NCI-H1417 (cell line): ENCODE measurements at places on chromosomes 3 and 15.
A peak's percentile ranks its signal among the peaks of the same experiment; 100 is the strongest.

DNA sequence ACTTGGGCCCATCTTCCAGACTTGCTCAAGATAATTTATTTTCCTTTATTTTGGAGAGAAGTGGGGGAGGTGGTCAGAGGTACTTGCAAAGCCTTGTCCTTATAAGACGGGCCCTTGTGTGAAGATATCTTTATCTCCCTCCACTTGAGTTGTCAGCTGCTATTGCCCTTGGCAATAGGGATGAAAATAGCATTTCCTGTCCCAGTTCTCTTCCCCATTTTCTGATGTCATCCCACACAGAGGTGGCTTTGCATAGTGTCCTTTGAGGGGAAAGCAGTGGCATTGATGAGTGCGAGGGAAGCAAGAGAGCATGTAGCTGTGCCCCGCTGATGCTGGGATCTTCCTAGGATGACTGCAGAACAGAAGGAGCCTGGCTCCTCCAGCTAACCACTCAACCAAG is 41.9 kb upstream of the TUBGCP5 start:
- no peak for DNase-seq

GRCh38 chr3:115876876-115877614 is 253.7 kb downstream of the GAP43 start:
- DNase-seq: peak; percentile 3

- DNase-seq: peak; percentile 25
Measured at GRCh38 chr3:57820479-57820878, 64.4 kb downstream of the SLMAP start.

GRCh38 chr3:118534519-118534918 is 500.1 kb downstream of the IGSF11 start:
- no peak for DNase-seq

- no peak for DNase-seq
Measured at GRCh38 chr15:60441331-60441730, 37.6 kb downstream of the ICE2 start.

GRCh38 chr3:23913873-23914743 is 2.7 kb downstream of the NKIRAS1 start:
- no peak for DNase-seq

- no peak for DNase-seq
Measured at GRCh38 chr3:126551839-126552687, 6.7 kb downstream of the C3orf22 start.

GRCh38 chr3:9241956-9242355 is 7.5 kb downstream of the SRGAP3 start:
- no peak for DNase-seq

- DNase-seq: no peak
Measured at GRCh38 chr3:65419233-65419632, 619.5 kb downstream of the MAGI1 start.

DNA sequence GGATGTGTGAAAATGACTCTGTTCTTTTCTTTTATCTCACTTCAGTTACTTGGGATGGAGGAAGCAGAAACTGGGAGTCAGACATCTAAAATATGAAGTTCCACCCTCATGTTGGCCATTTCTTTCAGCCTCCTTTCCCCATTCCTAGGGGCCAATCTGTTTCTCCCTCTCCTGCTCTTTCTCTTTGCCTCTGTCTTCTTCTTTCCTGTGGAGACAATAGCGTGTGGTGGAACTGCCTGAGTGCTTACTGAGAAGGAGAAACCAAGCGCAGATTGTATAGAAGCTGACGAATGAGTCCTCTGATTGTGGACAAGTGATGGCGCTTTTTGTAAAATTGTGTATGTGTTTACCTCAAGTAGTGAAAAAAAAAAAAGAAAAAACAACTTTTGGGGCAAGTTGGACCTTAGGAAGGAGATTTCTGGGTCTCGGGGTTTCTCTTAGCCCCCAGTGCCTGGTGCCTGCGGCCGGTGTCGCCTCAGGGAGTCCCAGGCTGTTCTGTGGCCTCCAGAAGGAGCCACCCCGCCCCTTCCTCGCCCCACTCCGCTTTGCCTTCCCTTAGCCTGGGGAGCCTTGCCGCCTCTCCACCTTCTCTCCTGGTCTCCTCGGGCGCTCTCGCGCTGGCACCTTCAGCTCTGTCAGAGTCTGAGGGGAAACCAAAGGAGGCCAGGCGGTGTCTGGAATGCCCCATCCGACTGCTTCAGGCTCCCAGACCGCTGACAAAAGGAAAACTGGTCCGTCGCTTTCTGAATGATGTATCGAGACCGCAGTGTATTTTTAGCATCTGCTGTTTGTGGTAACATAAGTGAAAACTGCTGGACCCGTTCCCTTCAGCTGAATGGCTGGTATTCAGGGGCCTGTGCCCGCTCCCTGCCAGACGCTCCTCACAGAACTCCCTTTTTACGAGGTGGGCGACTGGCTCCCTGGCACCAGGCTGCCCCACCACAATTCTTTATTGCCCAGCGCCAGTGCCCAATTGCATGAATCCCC is 30.1 kb downstream of the SCG5 start:
- DNase-seq: no peak

DNA sequence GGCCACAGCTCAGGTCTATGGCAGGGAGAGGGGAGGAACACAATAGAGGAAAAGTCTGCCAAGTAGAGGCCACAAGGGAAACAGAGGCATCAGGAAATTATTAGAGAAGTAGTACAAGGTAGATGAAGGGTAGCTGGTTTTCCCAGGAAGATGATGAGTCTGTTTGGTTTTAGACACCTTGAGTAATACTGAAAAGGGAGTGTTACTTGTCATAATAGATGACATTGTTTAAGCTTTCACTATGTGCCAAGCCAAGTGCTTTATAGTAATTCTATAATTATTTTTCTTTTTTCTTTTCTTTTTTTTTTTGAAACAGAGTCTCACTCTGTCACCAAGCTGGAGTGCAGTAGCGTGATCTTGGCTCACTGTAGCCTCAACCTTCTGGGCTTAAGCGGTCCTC is 13.7 kb downstream of the PXK start:
- DNase-seq: no peak

- DNase-seq: peak; percentile 66
Measured at GRCh38 chr3:54211097-54211496, 88.7 kb downstream of the CACNA2D3 start.

DNA sequence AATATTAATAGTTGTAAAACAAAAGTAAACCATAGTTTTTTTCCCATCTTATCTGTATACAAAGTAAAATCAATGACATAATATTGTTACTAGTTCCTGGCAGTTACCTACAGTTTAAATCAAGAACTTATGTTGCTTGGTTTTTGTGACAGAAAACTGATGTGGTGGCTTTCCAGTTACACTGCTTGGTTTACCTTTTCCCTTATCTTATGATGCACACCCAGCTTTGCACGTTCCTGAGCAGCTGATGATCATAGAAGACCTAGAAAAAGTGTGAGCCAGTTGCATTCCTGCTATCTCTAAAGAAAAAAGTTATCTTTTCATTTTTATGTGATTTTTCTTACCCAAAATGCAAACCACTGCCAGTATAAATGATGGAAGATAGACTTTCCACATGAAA is 36.4 kb upstream of the LAMP3 start:
- no peak for DNase-seq

DNA sequence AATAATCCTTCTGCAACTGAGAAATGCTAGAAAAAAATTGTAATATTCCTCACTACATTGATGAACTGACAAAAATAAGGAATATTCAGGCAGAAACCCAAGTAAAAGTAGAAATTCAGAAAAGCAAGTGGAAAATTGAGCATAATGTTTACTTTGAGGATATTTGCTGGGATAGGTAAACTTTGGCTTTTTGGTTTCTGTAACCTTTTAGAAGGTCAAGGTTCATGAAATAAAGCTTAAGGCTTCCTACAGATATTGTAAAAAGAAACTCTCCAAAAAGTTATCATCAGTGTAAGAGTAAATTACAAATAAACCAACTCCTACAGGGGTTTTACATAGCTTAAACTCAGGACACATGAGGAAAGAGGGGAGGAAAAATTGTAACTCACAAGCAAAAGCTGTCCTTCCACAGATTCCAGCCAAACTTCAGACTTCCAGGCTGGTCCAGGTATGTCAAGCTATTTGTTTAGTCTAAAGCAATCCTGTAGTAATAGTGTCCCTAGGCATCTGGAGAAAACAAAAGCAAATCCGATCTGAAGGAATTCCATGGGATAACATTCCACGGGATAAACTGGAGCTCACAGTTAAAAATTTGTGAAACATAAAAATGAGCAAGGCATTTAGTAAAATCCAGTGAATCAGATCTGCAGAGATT is 21.1 kb downstream of the C3orf70 start:
- no peak for DNase-seq

DNA sequence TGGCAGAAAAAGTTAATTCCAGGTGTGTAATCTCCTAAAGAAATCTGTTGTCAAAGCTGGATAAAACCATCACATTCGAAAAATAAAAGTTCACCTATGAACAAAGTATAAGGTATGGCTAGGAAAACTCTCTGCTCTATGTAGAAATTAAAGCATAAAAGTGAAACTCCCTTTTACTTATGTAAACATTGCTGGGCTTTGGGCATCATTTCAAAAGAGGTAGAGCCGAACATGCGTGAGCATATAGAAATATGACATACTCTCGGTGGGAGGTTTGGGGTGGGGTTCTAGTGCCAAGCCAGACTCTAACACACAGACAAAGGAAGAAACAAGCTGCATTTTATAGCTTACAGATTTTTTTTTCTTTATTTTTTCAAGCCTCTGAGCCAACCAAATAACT is 306.8 kb upstream of the ATP11B start:
- peak; percentile 28 for DNase-seq

- DNase-seq: no peak
Measured at GRCh38 chr3:108588601-108589000, 637 bp downstream of the CIP2A start.

- no peak for DNase-seq
Measured at GRCh38 chr3:177595530-177596188, 398.4 kb upstream of the TBL1XR1 start.

DNA sequence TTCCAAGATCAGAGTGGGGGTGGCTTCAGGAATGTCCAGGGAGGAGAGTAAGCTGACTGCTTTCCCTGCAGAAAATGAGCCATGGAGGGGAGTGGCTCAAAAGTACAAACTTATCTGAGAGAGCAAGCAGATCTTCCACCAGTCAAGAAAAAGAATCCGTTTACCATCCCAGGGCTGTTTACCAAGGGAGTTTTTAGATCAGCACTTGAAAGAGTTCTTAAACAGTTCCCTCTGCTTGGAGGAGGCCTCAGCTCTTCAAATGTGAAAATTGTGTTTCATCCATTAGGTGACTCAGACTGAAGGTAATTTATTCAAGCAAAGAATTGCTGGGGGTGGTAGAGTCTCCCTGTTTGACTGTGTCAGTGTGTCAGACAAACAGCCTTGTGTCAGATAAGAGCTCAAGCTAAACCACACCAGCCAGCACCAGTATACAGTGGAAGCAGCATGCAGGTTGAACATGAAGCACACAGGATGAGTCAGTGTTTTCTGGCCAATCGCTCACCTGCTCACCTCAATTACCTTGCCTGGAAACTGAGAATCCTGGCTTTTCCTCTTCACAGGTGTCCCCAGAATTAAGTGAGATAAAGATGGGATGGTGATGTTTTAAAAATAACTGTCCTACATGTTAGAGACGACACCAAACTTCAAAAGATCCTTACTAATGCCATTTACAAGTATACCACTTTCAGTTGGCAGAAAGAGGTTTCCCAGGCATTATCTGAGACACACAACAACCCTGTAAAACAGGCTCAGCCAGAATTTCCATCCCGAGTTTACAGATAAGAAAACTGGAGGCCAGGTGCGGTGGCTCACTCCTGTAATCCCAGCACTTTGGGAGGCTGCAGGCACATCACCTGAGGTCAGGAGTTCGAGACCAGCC is 21.7 kb downstream of the SH3BP5 start:
- DNase-seq: no peak

GRCh38 chr3:61568127-61568526 is 6.8 kb downstream of the PTPRG start:
- no peak for DNase-seq

- DNase-seq: no peak
Measured at GRCh38 chr3:183774631-183775030, 50.7 kb downstream of the MAP6D1 start.

- no peak for DNase-seq
Measured at GRCh38 chr3:70075101-70075500, 75.6 kb downstream of the SAMMSON start.

- DNase-seq: no peak
Measured at GRCh38 chr3:175896655-175897054, 1037.5 kb downstream of the NAALADL2 start.

DNA sequence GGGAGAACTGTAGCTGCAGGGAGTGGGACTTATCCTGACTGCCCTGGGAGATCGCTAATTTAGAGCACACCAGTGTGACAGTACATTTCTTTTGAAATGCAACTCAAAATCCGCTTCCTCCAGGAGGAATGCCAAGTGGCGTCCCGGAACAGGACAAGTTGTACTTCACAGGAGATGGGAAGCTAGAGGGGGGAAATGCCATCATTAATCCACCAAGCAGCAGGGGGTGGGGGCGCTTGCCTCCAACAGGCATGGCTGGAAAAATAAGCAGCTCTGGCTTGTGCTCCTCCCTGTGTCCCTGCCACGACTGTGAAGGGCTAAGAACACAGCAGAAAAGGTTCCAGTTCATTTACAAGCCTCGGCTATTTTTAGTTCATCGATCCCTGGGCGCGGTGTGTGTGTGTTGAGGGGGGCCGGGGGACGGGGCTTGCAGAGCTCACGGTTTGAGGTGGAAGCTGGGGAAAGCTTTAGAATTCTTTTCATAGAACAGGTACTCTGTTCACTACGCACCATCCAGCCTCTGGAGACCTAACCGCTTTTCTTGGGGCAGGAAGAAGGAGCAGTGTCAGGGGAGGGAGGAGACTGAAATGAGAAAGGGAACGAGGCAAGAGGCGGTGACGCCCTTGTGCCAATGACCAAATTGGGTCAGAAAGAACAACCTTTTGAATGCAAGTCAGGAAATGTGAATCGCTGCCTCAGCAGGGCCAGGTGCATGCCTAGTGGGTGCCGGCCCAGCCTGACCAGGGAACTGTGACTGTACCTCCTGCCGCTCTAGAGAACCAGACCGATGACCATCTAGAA is 51.8 kb upstream of the DGKG start:
- DNase-seq: peak; percentile 95

DNA sequence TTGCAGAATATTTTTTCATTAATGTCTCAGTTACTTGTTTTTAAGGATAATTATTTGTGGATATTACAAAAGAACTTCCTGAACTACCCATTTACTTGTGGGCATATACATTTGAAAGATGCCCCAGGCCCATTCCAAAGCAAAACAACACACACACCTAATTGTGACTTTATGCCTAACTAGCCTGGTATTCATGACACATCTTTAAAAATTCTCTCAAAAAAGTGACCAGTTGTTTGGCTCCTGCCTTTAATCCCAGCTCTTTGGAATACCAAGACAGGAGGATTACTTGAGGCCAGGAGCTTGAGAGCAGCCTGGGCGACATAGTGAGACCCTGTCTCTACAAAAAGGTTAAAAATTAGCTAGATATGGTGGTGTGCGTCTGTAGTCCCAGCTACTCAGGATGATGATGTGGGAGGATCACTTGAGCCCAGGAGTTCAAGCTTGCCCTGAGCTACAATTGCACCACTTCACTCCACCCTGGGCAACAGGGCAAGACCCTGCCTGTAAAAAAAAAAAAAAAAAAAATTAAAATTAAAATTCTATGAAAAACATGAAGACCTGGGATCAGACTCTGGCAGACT is 51.7 kb upstream of the SLC4A7 start:
- no peak for DNase-seq
